Activated CD4-positive, alpha-beta T cell treated with anti-CD3 and anti-CD28 coated beads for 36 hours (primary cell): ENCODE measurements at places on chromosomes 16 and 17. TPM values are rescaled to one million over a fixed set of nuclear protein-coding genes. Genes with fewer than 3 reads are reported as not detected.

Gene LGALS9C
- not detected for total RNA-seq

Gene ADGRG1
- 6.8 TPM for total RNA-seq

Gene G6PC1
- not detected for total RNA-seq

Gene CNGB1
- total RNA-seq = not detected

Gene HOXB4
- 1.1 TPM for total RNA-seq

Gene DNAH3
- not detected for total RNA-seq

Gene PYDC1
- total RNA-seq = not detected

Gene TM4SF5
- total RNA-seq = not detected

Gene HNF1B
- total RNA-seq = not detected

Gene CCL17
- 1.2 TPM for total RNA-seq

Gene SRCIN1
- 0.72 TPM for total RNA-seq

Gene TOX3
- total RNA-seq = not detected

Gene CACNG4
- total RNA-seq = not detected

DNA sequence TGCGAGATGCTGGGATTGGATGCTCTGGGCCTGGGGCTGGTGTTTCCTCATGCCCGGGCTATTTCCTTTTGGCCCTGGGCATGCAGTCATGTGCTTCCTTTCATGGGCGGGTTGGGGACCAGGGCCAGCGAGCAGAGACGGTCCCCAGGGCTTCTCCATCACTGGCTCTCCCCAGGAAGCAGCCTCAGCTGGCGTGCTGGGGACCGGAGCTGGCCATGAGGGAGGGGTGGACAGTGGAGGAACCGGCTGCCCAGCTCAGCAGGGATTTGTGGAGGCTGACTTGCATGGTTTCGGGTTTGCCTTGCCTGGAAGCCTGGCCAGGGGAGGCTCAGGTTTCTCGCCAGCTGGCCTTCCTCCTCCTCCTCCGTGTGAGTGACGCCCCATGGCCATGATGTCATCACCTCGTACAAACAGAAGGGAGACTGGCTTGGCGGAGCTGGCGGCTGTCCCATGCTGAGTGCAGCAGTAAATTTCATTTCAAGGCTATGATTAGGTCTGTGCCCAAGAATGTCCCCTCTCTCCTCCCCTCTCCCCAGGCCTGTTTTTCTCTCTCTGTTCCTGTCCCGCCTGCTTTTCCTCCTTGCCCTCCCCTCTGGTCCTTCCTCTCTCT, 8.9 kb upstream of the TIMP2 start:
- DNase-seq = no peak

DNA sequence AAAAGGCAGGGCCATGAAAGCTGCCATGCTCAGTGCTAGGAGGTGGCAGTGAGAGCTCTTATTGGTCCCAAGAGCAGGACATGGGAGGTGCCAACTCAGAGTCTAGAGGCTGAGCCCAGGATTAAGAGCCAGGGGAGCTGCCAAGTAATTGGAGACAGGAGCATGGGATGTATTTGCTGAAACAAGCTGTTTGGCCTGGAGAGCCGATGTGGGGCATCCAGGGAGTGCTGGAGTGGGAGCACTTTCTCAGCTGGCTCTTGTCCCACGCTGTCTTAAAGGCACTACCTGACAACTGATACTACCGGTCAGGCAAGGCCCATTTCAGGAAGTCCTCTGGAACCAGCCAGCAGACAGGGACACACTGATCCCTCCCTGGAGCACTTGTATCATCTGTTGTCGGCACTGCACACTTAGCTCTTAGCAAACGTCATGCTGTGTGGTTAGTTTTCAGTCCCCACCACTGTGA, 19.3 kb downstream of the ANKFN1 start:
- DNase-seq = no peak

GRCh38 chr16:11024333-11025053, 80.1 kb downstream of the CLEC16A start:
- no peak for DNase-seq

GRCh38 chr16:966035-966434, 4.7 kb downstream of the LMF1 start:
- no peak for DNase-seq

- DNase-seq = peak; percentile 48
Measured at GRCh38 chr16:70582280-70582978, 58.8 kb downstream of the SF3B3 start.

DNA sequence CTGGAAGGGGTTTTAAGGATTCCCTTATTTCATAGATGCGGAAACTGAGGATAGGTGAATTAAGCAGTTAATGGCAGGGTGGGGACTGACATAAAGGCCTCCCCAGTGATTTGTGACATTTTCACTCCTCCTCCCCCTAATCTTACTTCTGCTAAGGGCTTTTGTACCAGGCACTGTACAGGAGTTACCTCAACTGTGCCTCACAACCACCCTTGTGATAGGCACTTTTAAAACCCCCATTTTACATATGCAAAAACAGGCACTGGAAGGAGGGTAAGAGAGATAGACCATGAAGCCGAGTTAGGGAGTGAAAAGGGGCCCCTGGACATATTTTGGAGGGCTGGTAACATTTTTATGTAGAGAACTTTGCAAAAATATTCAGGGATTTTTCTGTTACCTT, 862 bp upstream of the GDE1 start:
- no peak for DNase-seq

DNA sequence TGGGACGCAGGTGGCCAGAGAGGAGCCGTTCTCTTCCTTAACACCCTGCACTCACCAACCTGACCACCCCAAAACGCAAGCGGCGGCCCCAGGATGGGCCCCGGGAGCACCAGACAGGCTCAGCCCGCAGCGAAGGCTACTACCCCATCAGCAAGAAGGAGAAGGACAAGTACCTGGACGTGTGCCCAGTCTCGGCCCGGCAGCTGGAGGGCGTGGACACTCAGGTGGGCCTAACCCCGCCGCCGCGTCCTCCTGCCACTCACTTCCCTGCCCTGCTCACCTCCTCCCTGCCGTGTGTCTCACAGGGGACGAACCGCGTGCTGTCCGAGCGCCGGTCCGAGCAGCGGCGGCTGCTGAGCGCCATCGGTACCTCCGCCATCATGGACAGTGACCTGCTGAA, 4.6 kb upstream of the HSD3B7 start:
- no peak for DNase-seq

- no peak for DNase-seq
Measured at GRCh38 chr16:73253922-73254480, 206.1 kb upstream of the ZFHX3 start.

DNA sequence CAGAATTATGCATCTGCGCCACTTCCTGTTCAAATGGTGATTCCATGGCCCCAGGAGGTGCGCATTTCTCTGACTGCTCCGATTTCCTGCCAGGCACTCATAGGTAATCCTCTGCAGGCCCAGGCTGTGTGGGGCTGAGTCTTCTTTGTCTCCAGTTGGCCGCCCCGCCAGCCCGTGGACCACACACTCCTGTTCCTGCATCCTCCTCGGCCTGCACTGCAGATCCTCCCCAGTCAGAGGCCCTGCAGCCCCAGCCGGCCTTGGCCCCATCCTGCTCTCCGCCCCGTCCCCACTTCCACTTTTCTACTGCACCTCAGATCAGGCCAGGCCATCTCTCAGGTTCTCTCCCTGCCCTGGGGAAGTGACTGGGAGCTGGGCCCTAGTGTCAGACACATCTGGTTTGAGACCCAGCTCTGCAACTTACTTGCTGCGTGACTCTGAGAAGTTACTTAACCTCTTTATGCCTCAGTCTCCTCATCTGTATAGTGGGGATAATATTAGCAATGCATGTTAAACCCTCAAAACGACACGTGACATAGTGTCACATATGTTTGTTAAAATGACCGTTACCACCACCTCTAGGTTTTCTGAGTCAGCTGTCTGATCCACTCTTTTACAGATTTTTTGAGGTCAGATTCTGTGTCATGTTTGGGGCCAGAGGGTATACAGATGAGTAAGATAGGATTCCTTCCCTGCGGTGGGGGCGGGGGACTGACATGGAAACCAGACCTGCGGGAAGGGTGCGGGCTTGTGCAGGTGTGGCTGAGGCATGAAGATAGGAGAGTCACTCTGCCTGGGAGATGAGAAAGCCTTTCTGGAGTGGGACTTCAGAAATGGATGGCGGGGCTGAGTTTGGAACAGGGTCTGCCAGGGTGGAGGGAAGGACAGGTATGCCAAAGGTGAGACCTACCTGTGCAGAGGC, 12.8 kb downstream of the RAB11FIP4 start:
- no peak for DNase-seq

DNA sequence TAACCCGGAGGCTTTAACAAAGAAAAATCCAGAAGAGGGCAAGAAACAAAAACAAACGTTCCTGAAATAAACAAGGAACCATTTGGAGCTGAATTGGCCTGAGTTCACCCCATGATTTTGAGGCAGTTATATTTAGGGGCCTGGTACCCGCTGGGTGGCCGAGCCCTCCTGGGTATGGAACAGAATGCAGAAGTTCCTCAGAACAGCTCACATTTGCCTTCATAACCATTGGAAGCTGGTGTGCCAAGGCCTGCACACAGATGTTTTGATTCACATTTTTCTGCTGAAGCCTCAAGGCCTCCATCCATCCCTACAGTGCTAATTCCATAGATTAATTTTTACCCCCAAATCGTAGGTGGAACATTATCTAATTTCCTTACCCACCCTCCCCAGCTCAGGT, 3.3 kb upstream of the ZFHX3 start:
- DNase-seq = no peak

DNA sequence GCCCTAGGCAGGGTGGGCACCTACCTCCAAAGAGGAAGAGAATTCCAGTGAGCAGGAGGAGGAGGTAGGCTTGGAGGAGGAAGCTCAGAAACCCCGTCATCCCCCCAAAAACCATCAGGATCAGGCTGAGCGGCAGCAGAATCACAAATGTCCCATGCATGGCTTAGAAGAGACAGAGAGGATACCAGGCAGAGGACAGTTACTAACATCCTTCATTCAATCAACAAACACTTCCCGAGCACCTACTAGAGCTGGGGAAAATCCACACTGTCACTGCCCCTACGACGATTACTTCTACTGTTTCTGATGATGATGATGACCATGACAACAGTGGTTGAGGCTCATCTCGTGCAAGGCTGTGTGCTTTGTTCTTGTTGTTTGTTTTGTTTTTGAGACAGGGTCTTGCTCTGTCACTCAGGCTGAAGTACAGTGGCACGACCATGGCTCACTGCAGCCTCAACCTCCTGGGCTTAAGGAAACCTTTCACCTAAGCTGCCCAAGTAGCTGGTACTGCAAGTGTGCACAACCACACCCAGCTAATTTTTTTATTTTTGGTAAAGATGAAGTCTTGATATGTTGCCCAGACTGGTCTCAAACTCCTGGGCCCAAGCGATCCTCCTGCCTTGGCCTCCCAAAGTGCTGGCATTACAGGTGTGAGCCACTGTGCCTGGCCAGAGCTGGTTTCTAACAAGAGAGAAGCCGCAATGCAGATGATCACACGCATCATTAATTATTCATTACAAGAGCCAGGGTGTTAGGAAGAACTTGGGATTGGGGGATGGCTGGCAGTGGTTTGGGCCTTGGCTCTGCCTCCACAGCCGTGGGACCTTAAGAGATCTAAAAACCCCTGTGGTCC, 18.0 kb downstream of the TMEM114 start:
- no peak for DNase-seq

- no peak for DNase-seq
Measured at GRCh38 chr16:27413956-27414355, 12.0 kb downstream of the IL21R start.

GRCh38 chr16:61228371-61228770, 807.9 kb downstream of the CDH8 start:
- no peak for DNase-seq

DNA sequence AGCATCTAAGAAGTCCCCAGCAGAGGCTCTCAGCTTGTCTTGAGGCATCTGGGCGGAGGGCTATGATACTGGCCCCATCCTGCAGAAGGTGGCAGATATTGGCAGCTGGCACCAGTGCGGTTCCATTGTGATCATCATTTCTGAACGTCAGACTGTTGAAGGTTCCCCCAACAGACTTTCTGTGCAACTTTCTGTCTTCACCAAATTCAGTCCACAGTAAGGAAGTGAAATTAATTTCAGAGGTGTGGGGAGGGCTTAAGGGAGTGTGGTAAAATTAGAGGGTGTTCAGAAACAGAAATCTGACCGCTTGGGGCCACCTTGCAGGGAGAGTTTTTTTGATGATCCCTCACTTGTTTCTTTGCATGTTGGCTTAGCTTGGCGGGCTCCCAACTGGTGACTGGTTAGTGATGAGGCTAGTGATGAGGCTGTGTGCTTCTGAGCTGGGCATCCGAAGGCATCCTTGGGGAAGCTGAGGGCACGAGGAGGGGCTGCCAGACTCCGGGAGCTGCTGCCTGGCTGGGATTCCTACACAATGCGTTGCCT, at the start of gene CIITA:
CIITA (plus strand) TSS at position 404 of the 543 bp plus-strand sequence; CDS start at position 533, 129 bp downstream.
- DNase-seq = peak; percentile 77

GRCh38 chr17:64217249-64217691, 45.8 kb downstream of the TEX2 start:
- no peak for DNase-seq

GRCh38 chr16:19115148-19116021, 1.6 kb downstream of the ITPRIPL2 start:
- DNase-seq = no peak

DNA sequence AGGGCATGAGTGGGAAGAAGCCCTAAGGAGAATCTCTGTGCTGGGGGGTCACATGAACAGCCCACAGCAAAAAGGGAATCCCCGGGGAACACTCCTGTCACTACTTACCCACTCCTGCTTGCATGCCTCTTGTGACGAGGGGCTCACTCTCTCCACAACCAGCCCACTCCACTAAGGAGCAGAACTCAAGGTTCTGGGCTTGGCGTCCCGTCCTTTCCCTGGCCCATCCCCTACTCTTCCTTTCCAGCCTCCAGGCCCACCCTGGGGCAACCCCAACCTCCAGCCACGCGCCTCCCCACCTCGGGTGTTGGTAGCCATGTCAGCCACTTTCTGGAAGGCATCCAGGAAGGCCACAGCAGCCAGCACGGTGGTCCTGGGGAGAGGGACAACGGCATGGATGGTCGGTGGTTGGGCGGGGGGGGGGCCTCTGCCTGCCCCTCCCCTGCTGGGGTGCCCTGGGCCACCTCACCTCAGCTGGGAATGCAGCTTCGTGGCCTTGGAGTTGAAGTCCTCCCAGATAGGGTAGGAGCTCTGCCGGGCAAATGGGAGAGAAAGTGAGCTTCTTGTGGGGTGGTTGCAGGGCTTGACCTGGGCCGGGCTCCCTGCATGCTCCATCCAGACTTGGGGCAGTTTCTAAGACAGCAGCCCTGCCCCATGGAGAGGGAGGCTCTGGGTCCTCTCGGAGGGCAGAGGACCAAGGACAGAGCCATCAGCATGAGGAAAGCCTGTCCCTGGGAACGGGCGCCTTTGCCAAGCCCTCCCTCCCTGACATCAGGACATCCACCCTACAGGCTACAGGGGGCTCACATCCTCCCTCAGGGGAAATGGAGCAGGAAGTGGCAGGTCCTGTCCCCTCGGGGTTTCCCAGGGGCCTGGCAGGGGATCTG, 5.1 kb downstream of the MTSS2 start:
- DNase-seq = no peak

DNA sequence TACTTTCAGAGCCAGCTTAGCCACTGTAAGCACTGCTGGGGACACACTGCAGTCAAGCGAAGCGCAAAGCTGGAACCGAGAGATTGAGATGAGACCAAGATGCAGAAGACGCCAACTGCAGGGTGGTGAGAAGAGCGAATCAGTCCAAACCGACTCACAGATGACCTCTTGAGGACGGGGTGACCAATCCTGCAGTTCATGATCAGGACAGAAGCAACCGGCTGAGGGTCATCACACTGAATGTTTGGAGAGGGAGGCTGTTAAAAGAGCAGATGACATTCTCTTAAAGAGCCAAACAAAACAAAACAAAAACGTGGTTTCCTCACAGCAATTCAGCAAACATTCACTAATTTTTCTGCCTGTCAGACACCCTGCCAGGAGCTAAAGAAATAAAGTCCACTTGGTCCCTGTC, 8.5 kb downstream of the HASPIN start:
- no peak for DNase-seq
